Epithelial cell of proximal tubule (primary cell): ENCODE measurements at places on chromosomes 1 and 21.

DNA sequence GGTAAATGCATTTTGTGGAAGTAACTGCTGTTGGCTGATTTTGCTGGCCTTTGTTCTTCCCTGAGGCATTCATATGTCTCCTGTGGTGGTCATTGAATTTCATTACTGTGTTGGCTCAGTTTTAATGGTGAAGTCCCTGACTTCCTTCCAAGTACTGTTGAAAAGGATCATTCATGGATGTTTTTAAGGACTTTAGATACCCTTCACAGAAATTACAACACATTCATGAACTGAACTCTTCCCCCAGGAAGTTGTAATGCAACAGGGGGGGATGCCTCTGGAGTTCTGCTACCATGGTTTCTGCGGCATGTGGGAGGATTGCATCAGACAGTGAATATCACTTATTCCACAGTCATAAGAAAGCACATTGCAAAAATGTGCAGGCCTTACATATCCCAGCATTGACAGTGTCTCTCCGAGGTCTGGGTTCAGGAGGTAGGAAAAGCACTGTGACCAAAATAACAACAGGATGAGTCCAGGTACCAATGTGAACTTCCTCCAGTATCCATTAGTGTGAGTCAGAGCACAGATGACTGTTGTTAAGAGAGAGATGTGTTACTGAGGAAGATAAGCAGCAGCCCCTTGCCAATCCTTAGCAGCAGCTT is 2.1 kb upstream of the RAB3GAP2 start:
- no peak for DNase-seq

GRCh38 chr1:119475866-119476439 is 31.1 kb upstream of the HSD3B1 start:
- no peak for DNase-seq

DNA sequence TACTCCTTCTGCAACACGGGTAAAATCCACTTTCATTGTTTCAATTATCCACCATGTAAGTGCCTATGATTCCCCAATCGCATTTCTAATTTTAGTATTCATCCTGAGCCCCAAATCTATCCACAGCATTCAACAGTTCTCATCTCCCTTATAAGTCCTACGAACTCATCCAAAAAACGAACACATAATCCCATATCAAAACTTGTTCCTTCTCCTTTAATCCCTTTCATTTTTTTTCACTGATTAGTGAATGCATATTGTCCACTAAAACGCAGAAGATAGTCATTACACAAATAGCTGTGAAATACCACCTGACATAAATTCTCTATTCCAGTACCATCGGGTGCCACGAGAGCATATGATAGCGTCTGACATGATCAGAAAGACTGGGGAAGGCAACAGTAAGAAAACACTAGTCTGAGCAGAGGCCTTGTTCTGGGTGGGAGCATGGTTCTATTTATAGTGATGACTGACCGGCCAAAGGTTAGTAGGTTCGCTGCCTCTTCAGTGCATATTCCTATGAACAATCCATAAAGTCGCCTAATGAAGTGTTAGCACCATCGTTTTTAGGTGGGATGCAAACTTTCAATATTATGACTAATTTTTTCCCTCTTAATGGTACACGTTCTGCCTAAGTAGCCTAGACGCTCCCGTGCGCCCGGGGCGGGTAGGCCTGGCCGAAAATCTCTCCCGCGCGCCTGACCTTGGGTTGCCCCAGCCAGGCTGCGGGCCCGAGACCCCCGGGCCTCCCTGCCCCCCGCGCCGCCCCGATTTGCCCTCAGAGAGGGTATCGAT is 648 bp downstream of the ATP5PF start:
- no peak for DNase-seq

DNA sequence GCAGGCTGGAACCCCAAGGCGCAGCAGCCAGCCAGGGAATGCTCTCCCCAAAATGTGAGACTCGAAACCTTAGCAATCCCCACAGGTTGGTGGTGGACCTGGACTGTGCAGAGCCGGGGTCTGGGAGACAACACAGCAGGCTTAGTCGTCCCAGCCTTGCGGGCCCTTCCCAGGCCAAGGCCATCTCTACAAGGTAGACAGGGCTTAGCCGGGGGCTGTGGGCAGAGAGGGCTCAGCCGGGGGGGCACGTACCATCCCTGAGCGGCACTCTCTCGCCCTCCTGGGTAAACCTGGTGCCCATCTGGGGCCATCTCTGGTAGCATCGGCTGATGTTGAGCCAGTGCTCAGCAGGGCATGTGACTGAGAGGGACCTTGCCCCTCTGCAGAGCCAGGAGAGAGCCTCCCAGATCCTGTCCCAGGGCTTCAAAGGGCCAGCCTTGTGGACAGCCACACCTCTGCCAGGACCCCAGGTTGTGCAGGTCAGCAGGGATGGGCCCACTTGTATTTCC is 2.2 kb upstream of the ACTRT2 start:
- DNase-seq: no peak

- DNase-seq: peak; percentile 93
These were observed 21.3 kb upstream of the A3GALT2 start for GRCh38 chr1:33342041-33342723.

GRCh38 chr1:69993810-69994209 is 211.6 kb downstream of the LRRC40 start:
- no peak for DNase-seq

GRCh38 chr1:34984435-34984792 is 733 bp downstream of the TMEM35B start:
- no peak for DNase-seq

GRCh38 chr21:45208627-45208951 is 79.1 kb downstream of the POFUT2 start:
- no peak for DNase-seq

GRCh38 chr1:176206006-176206960 is 803 bp downstream of the COP1 start:
- DNase-seq: no peak

DNA sequence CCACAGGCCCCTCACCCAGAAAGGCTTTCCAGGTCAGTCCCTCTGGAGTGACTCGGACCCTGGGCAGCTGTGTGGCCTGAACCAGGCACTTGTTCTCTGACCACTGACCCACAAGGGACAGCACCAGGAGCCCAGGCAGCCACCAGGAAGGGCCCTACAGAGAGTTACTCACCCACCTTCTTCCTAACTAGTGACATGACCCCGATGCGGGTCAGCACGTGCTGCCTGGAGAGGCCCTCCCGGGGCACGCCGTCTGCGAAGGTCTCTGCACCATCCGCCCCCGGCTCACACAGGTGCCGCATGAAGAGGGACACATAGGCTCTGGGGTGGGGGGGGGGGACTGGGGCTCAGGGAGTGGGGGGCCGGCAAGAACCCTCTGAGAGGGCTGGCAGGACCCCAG is 55.8 kb downstream of the CHD5 start:
- DNase-seq: no peak
